ENCODE measurements at places on chromosomes 4 and X.

- DNase-seq = no peak
These were observed 875.4 kb downstream of the ADGRL3 start for GRCh38 chr4:62075521-62075920.

DNA sequence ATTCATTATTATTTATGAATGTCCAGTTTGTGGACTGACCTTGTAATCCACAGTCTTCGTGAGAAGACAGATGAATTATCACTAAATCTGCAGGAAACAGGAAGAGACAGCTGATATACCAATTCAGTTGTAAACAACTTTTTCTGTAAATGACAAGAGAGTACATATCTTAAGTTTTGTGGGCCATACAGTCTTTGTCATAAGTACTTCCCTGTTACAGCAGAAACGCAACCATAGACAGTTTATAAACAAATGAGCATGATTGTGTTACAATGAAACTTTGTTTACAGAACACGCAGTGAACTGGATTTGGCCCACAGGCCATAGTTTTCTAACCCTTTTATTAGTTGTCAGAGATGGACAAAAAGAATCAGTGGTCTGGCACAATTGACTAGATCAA, 443.4 kb downstream of the PDGFC start:
- DNase-seq = no peak

DNA sequence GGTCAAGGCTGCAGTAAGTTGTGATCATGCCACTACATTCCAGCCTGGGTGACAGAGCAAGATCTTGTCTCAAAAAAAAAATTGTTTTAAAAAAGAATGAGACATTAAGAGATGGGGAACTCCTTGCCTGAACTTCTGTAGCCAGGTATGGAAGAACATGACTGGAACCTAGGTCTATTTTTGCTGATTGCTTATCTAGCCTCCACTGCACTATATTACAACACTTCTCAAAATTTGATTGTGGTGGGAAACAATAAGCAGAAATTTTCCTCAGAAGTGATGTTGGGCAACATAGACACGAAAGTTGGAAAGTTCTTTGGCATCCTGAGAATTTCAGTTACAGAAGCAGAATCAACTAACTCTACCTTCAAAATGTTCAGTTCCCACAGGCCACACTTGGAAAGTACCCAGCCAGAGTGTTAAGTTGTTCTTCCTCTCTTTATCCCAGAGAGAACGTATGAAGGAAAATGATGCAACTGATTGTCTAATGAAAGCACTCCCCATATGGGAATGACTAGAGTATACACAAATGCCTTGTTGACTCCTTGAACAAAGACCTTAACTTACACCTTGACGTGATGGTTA, 50.0 kb downstream of the LUZP4 start:
- DNase-seq = no peak

GRCh38 chr4:20592013-20592412, 108.2 kb upstream of the PACRGL start:
- DNase-seq = no peak

- no peak for DNase-seq
These were observed 22.6 kb upstream of the CLCN4 start for GRCh38 chrX:10133980-10134676.

DNA sequence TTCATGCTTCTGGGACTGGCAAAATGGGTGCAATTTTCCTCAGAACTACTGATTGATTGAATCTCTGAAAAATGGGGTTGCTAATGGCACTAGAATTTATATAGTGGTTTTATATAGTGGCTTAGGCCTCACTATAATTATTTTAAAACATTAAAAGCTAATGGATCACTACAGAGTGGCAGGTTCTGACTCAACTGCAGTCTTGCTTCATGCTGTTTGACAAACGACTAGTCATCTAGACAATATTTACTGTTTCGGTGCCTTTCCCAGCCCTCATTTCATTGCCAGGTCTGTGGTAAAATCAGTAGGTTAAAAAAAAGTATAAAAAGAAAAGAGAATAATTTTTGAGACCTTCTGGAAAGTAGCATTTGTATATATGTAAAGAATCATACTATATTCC, 352.8 kb upstream of the ATOH1 start:
- DNase-seq = no peak

Measured in EL (cell line).